ENCODE measurements at places on chromosomes 2 and 18.

DNA sequence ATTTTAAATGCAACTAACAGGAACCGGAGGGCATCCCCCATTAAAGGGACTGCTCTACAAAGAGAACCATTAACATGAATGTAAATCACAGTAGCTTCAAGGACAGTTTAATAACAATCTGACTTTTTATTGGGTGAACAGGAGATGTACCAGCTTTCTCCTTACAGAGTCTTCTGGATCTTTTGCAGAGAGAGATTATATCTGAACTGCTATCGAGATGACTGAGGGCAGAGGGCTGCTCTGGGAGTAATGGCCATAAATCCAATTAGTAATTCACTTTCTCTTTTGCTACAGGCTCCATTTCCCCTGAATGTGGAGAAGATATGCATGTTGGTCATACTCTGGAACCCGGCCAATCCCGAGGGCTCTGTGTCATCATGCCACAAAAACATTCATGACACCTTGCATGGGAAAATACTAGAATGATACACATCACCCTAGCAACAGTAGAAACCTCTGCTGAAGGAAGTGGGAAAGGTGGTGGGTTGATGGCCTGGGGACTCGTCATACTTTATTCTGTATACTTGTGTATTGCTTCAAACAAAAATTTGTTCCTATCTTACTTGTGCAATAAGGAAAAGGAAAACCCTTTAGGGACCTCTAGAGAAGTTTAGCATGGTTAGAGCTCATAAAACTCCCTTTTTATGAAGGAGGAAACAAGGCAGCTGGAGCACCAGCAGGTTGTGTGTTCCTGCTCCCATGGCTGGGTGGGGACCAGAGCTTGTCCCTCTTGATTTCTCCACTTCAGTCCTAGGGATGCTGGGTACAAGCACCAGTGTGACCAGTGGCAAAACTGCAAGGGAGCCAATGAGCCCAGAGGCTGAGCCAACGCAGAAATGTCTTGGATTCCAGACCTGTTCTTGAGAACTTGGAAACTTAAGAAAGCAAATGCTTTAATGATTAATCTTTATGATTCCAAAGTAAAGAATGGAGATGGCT, 26.0 kb downstream of the CTAGE1 start:
- no peak for DNase-seq

GRCh38 chr2:146214394-146214929, 1630.4 kb upstream of the ACVR2A start:
- DNase-seq: no peak

DNA sequence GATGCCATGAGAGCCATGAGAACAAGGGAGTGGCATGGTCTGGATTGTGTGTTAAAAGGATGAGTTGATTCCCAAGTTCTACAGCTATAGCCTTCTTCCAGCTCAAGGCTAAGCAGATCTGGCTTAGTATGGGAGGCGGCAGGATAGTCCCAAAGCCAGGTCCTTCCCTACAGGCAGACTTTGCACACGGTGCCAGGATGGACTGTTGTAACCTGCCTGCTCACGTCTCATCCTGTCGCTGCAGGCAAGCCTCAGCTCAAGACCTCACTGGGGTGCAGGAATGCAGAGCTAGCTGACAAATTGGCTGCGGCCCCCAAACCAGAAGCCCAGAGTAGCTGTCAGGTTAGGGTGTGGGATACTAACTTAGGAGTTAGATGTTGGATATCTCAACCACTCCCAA, 28.8 kb upstream of the IGFBP5 start:
- DNase-seq: peak; percentile 24

DNA sequence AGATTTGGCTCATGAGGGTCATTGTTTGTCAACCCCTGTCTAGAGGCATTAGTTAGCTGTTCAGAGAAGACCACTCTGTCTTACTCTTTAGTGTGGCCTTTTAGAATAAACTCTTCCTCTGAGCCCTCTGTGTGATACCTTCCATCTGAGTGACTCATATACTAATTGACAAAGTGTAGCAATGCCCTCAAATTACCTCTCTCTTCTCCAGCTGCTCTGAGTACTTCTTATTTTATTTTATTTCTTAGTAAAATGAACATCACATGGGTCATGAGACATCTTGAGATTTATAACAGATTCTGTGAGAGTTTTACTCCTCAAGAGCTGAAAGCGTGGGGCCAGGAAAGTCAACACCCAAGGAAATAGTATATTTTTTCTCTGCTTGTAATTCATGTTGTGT, 67.4 kb downstream of the KCTD18 start:
- DNase-seq: no peak

- DNase-seq: no peak
Observed at GRCh38 chr2:130759906-130760753, 4.8 kb downstream of the AMER3 start.

- DNase-seq: no peak
Observed at GRCh38 chr2:226906163-226906693, 70.4 kb downstream of the RHBDD1 start.

DNA sequence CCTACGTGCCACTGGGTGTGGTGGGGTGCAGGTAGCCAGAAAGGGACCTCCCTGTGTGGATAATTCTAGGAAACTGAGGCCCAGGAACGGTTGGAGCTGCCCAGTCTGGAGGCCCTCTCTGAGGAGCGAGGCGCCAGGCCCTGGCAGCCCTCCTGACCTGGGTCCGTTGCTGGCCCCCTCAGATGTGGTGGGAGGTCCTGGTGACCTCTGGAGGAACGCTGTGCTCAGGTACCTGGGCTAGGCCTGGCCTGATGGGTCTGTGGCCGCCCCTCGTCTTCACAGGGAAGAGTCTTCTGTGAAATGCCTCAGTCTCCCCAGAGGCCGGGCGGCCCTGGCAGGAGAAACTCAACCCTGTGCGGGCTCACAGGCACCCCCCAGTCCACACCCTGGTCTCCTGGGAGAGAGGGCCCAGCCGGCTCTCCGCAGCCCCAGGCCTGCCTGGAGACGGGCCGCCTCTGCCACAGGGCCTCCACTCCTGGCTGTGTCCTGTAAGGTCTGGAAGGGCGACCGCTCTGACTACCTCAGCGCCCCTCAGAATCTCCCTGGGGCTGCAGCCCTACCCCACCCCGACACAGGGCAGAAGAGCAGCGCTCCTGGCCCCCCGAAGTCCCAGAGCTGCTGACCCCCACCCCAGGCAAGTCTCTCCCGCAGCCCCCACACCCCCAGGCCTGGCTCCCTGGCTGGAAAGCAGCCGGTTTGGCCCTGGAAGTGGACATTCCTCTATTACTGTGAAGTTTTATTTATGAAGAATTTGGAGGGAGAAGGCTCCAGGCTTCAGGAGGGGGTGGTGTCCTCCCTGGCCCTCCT, 3.7 kb downstream of the B3GNT7 start:
- no peak for DNase-seq

DNA sequence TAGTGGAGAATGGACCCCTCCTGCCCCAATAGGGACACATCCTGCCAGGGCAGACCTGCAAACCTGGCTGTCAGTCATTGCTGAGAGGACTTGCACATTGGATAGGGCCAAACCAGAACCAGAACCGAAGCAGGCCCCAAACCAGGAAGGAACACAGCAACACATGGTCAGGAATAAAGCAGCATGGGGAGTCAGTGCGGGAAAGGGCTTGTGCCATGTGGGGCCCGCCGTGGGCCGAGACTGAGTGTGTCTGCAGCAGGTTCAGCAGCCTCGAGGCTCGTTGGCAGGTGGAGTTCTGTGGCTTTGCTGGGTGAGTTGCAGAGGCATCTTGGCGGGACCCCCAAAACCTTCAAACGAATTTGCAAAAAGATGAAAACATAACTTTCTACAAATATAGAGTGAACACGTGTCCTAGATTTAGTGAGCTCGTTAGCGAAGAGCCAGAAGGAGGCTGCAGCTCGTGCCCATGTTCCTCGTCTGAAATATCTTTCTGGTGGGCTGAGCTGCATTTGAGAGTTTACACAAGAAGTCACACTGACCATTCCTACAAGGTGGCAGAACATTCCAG, 44.9 kb upstream of the LDLRAD4 start:
- DNase-seq: no peak

DNA sequence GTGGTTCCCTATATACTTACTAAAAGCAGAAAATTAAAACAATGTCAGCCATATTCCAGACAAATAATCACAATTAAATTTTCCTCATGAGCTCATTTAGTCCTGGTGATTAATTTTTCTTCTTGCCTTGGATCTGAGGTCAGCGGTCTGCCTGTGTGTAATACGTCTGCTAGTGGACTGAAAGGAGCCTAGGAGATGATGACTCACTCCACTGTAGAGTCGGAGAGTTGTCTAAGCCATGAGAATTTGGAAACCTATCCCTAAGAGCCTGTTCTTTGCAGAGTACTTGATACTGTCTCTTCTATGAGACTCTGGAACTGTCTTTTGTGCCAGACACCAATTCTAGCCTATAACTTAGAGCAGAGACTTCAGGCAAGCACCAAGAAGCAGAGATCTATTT, 94.2 kb upstream of the RAB27B start:
- no peak for DNase-seq

GRCh38 chr2:95387358-95387757, 15.2 kb upstream of the FAHD2A start:
- no peak for DNase-seq

DNA sequence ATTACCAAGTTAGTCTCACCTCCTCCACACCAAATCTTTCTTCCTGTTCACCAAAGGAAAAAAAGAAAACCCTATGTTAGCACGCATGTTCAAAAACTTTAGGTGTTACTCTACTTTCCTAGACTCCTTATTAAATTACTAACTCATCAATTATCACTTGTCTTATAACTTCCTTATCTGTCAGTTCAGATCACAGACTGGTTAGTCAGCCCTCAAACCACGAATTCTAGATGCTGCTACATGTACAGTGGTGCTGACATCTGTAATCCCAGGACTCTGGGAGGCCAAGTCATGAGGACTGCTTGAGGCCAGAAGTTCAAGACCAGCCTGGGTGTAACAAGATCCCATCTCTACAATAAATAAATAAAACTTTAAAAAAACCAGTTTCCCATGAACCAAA, 3.5 kb downstream of the YWHAQ start:
- DNase-seq: no peak

DNA sequence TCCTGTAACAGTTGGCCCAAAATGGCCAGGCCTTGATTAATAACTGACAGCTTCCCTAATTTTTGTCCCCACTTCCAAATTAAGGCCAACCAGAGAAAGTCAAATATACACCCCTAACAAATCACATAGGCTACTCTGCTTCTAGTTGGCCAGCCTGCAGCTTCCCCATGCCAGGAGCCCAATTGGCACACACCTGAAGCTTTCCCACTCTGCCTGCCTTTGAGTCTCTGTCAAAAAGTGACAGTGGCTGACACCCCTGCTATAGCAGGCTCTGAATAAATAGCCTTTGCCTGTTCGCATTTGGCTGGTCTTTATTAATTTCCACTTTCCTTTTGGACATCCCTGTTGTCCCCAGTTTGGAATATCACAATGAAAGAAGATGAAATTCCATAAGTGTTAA, 256.6 kb upstream of the NCKAP5 start:
- DNase-seq: no peak

- peak; percentile 3 for DNase-seq
Observed at GRCh38 chr18:79903787-79904356, 47.6 kb downstream of the SLC66A2 start.

DNA sequence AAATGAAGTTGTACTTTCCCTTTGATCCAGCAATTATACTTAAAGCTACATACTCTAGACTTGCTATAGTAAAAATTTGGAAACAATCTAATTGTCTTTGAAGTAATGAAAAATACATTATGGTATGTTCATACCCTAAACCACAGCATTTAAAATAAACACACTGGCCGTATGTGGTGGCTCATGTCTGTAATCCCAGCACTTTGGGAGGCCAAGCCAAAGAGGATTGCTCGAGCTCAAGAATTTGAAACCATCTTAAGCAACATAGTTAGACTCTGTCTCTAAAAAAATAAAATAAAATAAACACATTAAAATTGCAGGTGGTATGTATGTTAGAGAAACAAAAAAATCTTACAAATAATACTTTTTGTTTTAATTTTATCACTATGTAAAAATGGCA, 208.1 kb upstream of the KLHL14 start:
- DNase-seq: no peak

Data from prostate gland (tissue), 2 donors.